Activated CD8-positive, alpha-beta memory T cell treated with anti-CD3 and anti-CD28 coated beads for 48 hours (primary cell): ENCODE measurements at places on chromosomes 1 and 21.

DNA sequence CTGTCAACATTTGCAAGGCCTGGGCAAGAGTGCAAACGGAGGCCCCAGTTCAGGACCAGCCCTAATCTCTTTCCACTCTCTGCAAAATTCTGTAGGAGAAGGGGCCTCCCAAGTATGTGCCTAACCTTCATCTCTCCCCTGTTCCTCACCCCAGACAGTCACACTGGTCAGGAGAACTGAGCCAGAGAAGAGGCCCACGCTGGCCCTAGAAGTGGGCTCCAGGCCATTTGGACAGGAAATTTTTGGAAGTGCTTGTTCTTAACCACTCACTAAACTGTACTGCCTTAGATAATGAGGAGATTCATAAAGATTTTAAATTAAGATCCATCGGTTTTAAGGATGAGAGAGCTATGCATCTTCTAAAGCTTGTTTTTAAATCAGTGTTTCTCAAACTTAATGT is 129.7 kb upstream of the ADGRL2 start:
- no peak for DNase-seq

- DNase-seq: no peak
Observed at GRCh38 chr1:103187673-103188072, 79.4 kb upstream of the COL11A1 start.

- no peak for DNase-seq
Observed at GRCh38 chr21:14448784-14449183, 65.8 kb upstream of the HSPA13 start.

- DNase-seq: no peak
Observed at GRCh38 chr1:47491341-47491753, 53.5 kb downstream of the FOXD2 start.

GRCh38 chr1:210617293-210617692 is 288.6 kb downstream of the HHAT start:
- DNase-seq: no peak

GRCh38 chr21:41428311-41428710 is 2.3 kb downstream of the MX1 start:
- DNase-seq: no peak

DNA sequence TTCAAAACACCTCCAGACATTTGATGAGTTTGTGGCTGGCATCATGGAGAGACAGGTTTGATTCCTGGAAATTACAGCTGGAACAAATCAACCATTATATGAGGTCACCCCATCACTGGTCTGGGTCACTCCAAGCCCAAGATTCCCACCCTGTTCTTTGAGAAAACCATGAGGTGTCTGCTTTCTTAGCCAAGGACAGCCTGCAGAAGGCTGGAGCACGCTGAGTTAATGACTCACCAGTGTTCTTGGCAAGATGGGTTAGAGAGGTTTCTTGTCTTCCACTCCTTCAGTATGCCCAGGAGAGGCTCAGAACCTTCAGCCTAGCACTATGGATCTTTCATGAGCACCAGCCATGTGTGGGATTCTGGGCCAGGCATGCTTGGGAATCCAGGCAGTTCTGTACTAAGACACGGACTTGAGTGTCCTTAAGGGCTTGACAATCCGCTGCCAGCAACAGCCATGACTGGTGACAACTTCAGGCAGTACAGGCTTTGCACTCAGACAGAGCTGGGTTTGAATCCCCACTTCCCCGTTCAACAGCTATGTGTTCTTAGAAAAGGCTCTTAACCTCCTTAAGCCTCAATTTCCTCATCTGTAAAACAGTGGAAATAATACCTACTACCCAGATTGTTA is 43.9 kb downstream of the GRHL3 start:
- DNase-seq: no peak

GRCh38 chr1:97668945-97669344 is 251.9 kb downstream of the DPYD start:
- no peak for DNase-seq

GRCh38 chr1:44677201-44677766 is 2.8 kb downstream of the ARMH1 start:
- no peak for DNase-seq

DNA sequence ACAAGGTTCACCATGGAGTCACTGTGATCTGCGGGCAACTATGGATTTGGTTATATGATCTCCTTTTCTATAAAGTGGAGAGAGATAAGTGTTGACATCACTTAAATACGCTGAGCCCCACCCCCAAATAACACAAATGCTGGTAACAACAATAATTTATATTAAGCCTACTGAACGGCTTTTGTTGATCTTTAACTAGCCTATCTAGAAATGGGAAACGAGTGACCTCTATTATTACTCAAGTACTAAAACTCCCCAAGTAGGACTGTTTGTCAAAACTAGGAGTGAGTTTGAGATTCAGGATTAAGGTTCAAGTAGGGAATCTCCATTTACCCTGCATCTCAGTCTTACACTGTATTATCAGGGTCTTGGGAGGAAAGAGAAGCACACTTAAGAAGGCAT is 52.2 kb downstream of the MAP3K7CL start:
- DNase-seq: no peak

DNA sequence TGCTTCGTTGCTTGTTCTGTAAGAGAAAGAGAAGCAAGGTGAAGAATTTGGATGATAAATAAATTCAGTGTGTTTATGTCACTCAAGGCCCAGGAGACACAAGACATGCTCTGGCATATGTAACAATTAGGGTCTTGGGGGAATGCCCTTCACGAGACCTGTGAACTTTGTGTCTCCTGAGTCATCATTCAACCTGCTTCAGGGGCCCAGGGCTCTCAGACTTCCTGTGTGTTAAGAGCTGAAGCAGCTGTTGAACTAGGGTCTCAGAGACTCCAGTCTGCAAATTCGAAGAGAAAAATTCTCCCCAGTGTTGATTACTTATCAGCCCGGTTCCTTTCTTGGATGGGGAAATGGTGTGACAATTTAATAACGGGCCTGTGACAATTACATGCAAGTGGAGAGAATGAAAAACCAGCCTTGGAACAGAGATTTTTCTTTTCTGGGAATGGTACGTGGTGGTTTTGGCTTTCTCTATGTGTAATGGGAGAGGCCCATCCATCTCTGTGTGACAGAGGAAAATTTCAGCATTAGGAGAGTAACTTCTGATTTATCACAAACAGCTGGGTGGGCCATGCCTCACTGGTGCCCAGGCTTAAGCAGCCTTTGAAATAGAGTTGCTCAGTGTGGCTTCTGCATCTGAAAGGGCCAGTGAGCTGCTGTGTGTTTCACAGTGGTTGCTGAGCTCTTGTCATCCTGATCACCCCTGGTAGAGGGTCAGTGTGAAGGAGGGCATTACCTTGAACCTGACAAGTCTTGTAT is 22.4 kb downstream of the HUNK start:
- DNase-seq: no peak

DNA sequence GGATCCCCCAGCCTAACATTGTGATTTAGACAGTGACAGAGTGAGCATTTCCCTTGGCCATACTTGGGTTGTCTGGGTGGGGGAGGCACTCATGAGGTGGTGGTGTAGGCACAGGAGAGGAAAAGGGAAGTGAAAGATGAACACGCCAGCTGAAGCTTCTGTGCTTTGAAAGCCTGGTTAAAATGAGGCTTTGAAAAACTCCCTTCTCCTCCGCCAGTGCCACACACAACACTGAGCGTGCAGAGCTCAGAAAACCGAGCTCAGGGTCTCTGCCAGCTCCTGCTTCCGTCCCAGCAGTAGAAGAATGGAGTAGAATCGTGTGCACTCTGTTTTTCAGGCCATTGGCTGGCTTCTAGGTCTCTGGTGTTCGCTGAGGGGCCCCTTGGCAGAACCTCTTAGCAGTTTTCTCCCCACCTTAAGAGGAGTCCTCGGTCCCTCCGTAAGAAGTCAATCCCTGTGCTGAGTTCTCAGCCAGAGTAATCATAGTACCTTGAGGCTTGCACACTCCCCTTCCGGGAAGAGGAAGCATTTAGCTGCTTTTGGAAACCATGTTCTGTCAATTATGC is 12.9 kb downstream of the PLEKHM2 start:
- DNase-seq: no peak

DNA sequence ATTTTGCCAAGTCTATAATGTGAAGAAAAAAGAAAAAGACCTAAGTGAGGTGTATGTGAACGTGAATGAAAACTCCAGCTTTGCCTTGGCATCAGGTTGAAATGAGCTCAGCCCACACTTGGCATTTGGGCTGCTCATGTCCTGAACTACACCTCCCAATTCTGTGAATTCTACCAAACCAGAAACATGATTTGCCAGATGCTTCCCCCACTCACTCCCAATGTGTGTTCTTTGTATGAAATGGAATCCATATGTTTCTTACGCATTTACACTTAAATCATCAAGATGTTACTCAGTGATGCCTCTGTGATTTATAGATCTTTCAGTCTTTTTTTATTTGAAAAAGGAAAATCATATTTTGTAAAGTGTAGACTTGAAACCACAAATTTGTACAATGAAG is 32.8 kb upstream of the RUNX1 start:
- DNase-seq: no peak

- DNase-seq: no peak
Observed at GRCh38 chr1:73947009-73947408, 251.0 kb downstream of the LRRIQ3 start.

DNA sequence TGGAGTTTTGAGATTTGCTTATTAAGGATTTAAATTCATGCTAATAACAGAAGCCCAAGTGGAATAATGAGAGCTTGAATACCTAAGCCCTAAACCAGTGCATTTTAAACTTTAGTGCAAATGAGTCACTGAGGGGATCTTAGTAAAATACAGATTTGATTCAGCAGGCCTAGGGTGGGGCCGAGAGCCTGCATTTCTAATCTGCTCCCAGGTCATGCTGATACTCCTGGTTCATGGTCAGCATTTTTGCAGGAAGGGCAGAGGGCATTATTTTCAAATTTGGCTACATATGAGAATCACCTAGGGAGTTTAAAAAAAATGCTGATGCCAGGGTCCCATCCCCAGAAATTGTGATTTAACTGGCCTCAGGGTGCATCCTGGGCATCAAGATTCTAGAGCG is 39.3 kb downstream of the DNTTIP2 start:
- DNase-seq: no peak

DNA sequence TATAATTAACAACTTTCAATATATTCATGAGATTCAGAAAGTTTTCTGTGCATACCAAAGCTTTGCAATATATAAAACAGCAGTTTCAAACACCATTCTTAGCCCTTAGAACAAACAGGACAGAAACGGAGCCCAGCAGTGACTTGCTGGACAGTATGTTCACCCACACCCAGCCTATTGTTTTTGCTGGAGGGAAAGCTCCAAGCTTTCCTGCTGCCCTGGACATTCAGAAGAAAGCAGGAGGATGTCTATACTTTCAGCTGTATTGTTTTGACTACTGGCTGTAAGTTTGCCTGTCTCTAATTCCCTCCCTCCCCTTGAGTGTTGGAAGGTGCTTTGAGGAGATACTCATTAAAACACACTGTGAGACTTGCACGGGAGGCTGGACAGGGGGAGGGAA is 9.6 kb downstream of the DENND2C start:
- DNase-seq: no peak

GRCh38 chr1:19336543-19336942 is 24.4 kb downstream of the SLC66A1 start:
- no peak for DNase-seq

DNA sequence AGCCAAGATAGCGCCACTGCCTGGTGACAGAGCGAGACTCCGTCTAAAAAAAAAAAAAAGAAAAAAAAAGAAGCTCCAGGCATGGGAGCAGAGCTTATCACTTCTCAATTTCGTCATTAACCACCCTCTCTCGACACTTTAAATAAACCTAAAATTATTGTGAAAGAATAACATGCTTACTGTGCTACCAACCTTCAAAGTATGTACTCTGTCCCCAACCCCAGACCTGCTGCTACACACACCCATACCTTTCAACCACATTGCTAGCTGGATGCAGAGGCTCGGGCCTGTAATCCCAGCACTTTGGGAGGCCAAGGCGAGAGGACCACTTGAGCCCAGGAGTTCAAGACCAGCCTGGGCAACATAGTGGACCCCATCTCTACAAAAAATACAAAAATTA is 38.7 kb downstream of the GNPAT start:
- DNase-seq: no peak

GRCh38 chr1:78091215-78091813 is 45.5 kb downstream of the GIPC2 start:
- no peak for DNase-seq

- no peak for DNase-seq
Observed at GRCh38 chr1:6441586-6441985, 17.0 kb downstream of the ESPN start.

GRCh38 chr1:61353797-61354406 is 271.5 kb downstream of the NFIA start:
- DNase-seq: no peak

GRCh38 chr1:193256019-193256418 is 69.6 kb upstream of the B3GALT2 start:
- no peak for DNase-seq

- DNase-seq: no peak
Observed at GRCh38 chr21:37514038-37514667, 147.6 kb downstream of the DYRK1A start.

GRCh38 chr1:40876891-40877290 is 14.7 kb upstream of the CITED4 start:
- DNase-seq: no peak

- no peak for DNase-seq
Observed at GRCh38 chr1:40697436-40697835, 5.9 kb downstream of the NFYC start.

DNA sequence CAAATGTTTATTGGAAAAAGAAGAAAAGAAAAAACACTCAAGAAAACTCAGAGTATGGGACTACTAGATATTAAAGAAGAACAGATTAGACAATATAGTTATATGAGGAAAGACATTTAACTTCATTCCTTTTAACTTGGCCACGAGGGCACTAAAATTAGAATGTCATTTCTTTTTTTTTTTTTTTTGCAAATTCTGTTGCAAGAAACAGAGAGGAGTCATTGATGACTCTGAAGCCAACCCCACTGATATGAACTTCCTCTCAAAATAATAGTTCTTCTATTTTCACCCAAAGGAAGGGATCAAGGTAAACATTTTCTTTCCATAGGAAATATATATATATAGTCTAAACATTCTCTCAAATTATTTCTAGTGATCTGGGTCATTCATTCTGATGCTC is 24.6 kb upstream of the PEX19 start:
- no peak for DNase-seq

DNA sequence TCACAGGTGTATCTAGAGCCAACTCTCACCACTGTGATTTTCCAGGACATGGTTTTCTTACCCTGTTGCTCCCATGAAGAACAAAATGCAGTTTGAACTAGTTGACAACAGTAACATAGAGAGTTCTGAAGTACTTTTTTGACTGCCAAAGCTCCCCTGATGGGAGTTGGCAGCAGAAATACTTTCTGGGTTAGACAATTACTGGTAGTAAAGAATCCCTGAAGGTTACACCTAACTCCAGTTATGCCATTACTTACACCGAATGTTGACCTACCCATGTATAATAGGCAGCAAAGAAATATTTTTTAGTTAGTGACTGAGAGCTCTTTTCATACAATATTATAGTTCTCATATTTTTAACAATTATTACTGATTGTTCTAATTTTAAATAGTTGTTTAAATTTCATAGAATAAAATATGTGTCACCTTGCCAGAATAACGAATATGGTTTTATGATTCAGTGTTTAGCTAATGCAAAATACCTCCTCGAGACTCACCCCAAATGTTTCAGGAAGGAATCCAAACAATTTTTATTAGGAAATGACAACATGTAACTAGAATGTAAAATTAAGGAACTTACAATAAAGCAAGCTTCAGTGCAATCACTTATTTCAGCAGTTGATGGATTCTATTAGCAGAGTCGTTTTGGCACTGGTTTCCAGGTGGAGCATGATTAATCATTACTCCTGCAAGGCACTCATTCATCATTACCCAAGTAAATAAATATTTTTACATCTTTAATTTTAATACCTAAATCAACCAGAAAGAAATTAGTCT is 237.6 kb downstream of the MRPL39 start:
- no peak for DNase-seq
